Right ventricle myocardium inferior (tissue), 1 donor: ENCODE measurements at places on chromosomes 7 and 10. TPM values are rescaled to one million over a fixed set of nuclear protein-coding genes. Genes with fewer than 3 reads are reported as not detected.

DNA sequence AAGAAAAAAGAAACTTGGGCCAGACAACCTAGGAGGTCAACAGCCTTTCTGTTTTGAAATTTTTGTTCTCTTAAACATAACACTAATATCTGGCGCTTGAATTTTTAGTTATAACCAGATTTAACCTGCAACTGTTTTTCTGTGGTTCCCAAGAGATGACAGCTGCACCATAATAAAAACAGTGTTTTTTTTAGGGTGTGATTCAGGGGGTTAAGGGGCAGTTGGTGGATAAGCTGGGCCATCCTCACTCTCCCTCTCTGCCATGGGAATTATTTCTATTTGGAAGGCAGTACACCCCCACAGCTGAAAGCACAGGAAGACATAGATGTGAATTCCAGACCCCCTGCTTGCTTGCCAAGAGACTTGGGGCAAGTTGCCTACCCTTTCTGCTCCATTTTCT lies 20.1 kb upstream of the TM9SF3 start:
- DNase-seq = no peak

DNA sequence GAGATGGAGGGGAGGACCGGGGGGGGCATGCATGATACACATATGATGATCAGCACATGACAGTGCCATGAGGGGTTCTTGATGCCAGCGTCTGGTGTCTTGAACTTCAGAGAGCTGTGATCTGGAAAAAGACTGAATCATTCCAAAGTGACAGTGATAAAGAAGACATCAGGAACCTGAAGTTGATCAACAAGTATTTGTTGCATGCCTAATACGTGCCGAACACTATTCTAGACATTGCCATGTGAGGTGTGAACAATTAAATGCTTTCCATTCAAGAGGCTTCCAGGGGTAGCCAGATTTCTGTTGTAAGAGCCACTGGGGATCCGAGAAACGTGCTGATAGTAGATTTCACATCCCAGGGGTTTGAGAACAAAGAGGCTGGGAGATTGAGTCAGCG lies 6.2 kb downstream of the MCM10 start:
- no peak for DNase-seq

The CYP2W1 gene
- not detected for total RNA-seq

The MYL10 gene
- not detected for total RNA-seq

- no peak for DNase-seq
Measured at GRCh38 chr10:49076741-49077521, 38.4 kb downstream of the VSTM4 start.

The GIMAP4 gene
- 38.4 TPM for total RNA-seq

- no peak for DNase-seq
Measured at GRCh38 chr7:150940431-150941102, 37.6 kb downstream of the KCNH2 start.

DNA sequence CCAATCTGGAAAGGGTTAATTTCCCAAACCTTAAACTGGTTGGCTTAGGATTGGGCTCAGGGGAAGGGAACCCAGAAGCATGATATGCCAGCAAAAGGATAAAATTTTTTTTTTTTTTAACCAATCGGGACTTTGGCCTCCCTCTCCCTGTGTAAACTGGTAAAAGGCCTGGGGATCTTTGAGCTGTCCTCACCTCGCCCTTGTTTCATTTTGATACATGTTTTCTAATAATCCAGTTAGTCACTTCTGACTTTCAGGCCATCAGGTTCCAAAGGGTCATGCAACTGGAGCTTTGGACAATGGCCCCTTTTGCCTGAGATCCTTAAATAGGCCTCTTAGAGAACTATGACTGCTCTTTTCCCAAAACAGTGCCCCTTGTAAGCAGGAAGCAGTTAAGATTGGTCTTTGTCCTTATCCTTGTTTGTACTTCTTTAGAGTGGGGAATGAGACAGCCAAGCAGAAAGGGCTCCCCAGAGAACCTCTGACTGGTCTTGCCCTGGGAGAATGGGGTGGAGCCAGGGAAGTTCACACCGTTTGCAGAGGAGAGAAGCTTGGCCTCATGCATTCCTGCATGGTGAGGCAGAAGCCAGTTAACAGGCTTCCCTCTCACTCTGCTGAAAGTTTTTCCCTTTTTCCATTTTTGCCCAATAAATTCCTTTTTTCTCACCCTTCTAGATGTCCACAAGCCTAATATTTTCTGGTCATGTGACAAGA lies 424.2 kb upstream of the CNTNAP2 start:
- peak; percentile 62 for DNase-seq

The EIF4EBP2 gene
- 91.6 TPM for total RNA-seq

DNA sequence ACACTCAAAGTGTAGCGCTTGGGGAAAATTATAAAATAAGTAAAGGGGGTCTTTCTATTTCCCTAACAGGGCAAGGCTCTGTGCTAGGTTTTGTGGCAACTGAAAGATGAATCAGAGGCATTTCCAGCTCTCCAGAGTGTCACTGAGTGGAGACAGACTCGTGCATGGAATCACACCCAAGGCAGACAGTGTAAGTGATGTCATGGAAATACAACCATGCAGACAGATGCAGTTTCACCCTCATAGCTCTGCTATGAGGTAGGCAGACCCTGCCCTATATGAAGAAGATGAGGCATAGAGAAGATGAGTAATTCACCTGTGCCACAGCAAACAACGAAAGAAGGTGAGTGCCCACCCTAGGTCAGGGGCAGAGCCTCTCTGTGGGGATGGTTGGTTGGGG lies 57.2 kb upstream of the PITRM1 start:
- DNase-seq = no peak

- no peak for DNase-seq
Measured at GRCh38 chr7:50359995-50360925, 55.7 kb downstream of the IKZF1 start.

The SLC18A2 gene
- total RNA-seq = 0.16 TPM

GRCh38 chr7:47039089-47039648 lies 542.7 kb downstream of the TNS3 start:
- DNase-seq = no peak

DNA sequence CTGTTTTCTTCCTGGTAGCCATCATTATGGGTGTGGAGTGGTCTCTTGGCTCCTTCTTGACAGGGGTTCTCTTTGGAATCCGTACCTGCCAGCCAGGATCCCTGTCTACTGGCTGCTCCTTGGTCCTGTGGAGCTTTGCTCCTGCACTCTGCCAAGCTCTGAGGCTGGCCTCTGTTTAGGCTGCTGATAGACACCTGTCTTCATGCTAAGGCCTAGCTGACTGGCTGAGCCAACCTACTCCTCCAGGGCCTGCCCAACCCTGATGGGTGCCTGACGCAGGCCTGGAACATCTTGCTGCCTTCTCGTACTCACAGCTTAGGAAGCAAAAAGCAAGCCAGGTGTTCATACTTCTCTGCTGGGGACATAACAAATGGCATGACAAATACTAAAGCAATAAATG lies 333.6 kb upstream of the ZNF32 start:
- no peak for DNase-seq

The IFIT3 gene
- 7.0 TPM for total RNA-seq

DNA sequence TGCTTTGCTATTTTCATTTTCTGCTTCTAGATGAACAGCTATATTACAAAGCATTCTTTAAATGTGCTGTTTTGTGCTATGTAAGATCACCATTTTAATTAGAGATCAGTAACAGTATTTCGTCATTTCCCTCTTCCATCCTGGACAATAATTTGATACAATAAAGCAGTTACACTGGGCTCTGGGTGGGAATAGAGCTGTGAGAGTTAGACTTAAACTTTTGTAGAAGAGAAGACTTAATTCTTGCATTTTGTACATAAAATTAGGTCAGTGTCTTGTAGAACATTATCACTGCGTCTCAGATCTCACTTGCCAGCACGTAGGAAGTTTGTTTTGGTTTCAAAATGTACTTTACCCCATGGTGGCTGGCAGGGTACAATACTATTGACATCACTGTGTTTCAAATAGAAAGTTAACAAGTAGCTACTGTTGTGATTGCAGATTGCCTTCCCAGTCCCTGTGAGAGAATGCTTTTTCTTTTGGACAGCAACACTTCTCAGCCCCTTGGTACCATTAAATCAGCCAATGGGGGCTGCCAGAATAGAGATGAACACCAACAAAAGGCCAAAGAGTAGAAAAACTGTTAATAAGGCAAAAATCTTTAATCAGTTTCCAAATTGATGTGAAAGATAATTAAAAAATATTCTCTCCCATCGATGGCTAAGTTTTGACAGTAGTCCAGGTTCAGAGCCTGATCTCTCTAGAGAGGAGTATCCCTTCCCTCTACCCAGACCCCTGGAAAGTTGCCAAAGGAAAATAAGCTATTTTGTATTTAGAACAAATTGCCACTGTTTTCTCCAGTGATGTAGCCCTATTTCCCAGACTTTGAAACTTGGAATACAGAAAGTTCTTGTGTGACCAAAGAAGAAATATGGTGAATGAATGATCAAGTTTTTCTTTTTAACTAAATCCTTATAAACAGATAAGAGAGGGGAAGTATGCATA lies 35.1 kb downstream of the SMNDC1 start:
- no peak for DNase-seq

GRCh38 chr10:44967616-44968015 lies 8.0 kb downstream of the RASSF4 start:
- DNase-seq = peak; percentile 67

GRCh38 chr10:1551636-1552338 lies 185.5 kb downstream of the ADARB2 start:
- no peak for DNase-seq

- no peak for DNase-seq
Measured at GRCh38 chr10:103188853-103189252, 4.2 kb downstream of the NT5C2 start.

- DNase-seq = no peak
Measured at GRCh38 chr10:113613977-113614690, 49.7 kb downstream of the NRAP start.

GRCh38 chr7:3162289-3162688 lies 118.6 kb upstream of the CARD11 start:
- no peak for DNase-seq

The CCM2 gene
- 38.7 TPM for total RNA-seq

GRCh38 chr7:127776776-127777386 lies 124.9 kb downstream of the SND1 start:
- DNase-seq = no peak

The UCMA gene
- total RNA-seq = not detected

- no peak for DNase-seq
Measured at GRCh38 chr10:59793919-59794318, 40.7 kb upstream of the MRLN start.

The PHKG1 gene
- total RNA-seq = 31.2 TPM

DNA sequence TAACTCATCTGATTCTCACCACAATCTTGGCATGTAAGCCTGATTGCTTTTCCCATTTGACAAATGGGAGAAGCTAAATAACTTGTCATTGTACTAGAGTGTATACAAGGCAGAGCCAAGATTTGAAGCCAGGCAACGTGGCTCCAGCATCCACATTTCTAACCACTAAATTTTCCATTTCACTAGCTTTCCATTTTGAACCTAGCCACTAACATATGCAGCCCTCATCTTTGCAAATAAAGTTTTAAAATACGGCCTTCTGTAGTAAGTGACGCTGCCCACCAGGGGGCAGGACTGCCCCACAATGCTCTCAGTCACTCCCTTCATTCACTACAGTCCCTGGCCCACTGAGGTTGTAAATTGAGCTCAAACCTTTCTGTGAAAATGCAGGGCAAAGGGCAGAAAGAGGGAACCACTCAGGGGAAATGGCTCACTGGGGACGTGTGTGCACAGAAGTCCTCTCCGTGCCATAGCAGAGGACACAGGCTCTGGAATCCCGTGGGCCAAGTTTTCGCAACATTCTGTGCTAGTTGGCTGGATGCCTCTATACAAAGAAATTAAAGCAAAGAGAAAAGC lies 315.7 kb downstream of the TNS3 start:
- no peak for DNase-seq

- DNase-seq = no peak
Measured at GRCh38 chr10:30553018-30553625, 76.4 kb downstream of the LYZL2 start.

DNA sequence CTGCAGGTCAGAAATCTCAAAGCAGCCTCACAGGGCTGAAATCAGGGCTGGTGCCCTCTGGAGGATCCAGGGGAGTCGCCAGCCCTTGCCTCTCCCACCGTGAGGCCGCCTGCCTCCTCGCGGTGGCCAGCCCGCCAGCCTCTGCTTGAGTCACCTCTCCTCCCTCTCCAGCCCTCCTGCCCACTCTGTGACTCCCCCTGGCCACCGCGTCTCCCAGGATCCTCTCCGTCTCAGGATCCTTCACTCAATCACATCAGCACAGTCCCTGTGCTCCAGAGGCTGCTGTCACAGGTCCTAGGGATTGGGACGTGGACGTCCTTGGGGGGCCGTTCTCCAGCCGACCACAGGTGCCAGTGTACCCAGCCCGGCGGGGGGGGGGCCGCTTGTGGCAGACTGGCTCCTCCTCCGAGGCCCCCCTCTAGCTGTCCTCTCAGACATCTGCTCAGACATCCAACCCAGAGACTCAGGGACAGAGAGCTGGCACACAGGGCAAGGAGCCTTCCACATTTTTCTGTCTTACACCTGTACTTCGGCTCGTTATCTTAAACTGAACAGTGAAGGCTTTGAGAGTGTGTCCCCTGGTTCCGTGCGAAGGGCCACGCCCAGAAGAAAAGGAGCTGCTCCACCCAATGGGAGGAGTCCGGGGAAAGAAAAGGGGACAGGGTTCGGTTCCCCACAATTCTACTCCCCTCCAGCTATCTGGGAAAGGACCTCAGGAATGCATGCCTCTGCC lies 9.4 kb upstream of the PPP2R2D start:
- DNase-seq = no peak

The CALCR gene
- total RNA-seq = 0.05 TPM

GRCh38 chr7:90433221-90433620 lies 30.0 kb downstream of the CLDN12 start:
- DNase-seq = no peak

The BUD31 gene
- 38.1 TPM for total RNA-seq

GRCh38 chr10:5977471-5978229 lies at the start of gene IL15RA:
Gene IL15RA, minus strand, starts transcription at chr10:5977543. Its CDS starts 51 bp downstream, at chr10:5977492.
- DNase-seq = peak; percentile 87

DNA sequence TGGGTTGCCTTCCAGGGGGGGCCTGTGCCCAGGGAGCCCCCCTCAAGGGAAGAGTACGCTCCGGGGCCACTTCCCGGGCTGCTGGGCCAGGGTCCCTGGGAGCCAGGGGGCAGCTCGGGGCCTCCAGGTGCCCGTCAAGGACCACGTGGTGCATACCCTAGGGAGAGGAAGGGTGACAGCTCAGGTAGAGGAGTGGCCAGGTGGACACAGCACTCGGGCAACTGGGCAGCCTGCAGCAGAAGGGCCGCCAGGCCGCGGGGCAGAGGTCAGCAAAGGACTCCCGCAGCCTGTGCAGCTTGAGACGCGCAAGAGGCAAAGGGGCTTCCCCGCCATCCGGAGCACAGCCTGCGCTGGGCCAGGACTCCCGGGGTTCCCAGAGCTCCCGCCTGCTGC lies 26.4 kb downstream of the AP5Z1 start:
- no peak for DNase-seq

GRCh38 chr7:5679813-5680473 lies 101.5 kb downstream of the RNF216 start:
- DNase-seq = peak; percentile 80

The RTKN2 gene
- not detected for total RNA-seq

The CACNA2D1 gene
- 46.1 TPM for total RNA-seq

DNA sequence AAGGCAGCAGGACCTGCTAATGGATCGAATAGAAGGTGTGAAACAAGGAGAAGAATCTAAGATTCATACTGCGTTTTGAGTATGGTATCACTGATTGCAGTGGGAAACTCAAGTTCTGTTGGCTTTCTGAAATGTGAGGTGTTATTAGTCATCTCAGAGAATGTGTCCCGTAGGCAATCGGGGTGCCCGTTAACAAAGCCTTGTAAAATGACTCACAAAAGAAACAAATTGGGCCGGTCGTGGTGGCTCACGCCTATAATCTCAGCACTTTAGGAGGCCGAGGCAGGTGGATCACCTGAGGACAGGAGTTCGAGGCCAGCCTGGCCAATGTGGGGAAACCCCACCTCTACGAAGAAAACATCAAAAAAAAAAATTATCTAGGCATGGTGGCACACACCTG lies 118.2 kb upstream of the C7orf33 start:
- DNase-seq = no peak
